IMR-90 (cell line): ENCODE measurements at places on chromosomes 7 and 10. TPM values are rescaled to one million over a fixed set of nuclear protein-coding genes. Genes with fewer than 3 reads are reported as not detected.
A peak's percentile ranks its signal among the peaks of the same experiment; 100 is the strongest.

The NUPR2 gene
- not detected in 2 replicates for polyA plus RNA-seq

- H3K36me3 ChIP-seq, result peaks cover 10% of the 10 kb centered on the region; the same call in 1 of the 2 replicates
- H3K27ac ChIP-seq, result no peak overlapping the region
- peaks cover 13% of the 10 kb centered on the region for H3K4me1 ChIP-seq
Observed at GRCh38 chr7:149853157-149853556, 15.0 kb downstream of the ZNF862 start.

GRCh38 chr10:69093933-69094332 lies 6.0 kb downstream of the SRGN start:
- H3K4me3 ChIP-seq, result no peak overlapping the region
- no peaks in the 10 kb centered on the region for H3K36me3 ChIP-seq
- no peak overlapping the region for H3K27ac ChIP-seq
- no peaks in the 10 kb centered on the region for H3K27me3 ChIP-seq

- H3K27ac ChIP-seq, result peak overlapping the region; percentile 88
- H3K36me3 ChIP-seq, result no peaks in the 10 kb centered on the region
- DNase-seq, result peak; percentile 62
- H3K4me1 ChIP-seq, result peaks cover 8% of the 10 kb centered on the region
Observed at GRCh38 chr10:30985512-30985911, 46.2 kb downstream of the ZNF438 start.
